ENCODE measurements at places on chromosomes 7 and 10.

DNA sequence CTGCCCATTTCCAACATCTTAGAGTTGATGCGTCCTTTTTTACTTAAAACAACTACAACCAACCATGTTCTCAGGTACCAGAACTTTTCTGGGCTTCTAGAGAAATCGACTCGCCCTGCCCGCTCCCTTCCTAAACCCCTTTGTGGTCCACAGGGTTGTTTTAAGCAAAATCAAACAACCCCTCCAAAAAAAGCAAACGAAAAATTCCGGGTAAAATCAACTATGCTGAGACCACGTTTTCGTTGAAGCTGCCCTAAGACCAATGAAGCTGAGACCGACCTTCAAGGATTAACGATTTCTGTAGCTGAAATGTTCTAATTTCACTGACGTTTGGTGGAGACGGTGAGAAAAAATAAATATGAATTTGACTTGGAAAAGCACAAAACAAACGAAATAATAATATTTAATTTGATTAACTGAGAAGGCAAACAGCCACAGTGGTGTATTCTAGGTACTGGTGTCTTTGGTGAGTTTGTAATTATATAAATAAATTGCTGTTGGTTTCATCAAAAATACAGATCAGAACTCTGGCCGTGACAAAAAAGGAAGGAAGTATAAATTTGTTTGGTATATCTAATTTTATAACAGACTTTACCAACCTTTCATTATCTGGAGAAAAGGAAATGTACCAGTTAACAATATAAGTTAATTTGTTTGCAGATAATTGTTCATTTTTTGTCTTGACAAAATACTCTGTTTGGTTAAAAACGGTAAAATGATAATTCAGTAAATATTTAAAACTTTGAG, 4.7 kb upstream of the IGF2BP3 start:
- DNase-seq, result no peak

DNA sequence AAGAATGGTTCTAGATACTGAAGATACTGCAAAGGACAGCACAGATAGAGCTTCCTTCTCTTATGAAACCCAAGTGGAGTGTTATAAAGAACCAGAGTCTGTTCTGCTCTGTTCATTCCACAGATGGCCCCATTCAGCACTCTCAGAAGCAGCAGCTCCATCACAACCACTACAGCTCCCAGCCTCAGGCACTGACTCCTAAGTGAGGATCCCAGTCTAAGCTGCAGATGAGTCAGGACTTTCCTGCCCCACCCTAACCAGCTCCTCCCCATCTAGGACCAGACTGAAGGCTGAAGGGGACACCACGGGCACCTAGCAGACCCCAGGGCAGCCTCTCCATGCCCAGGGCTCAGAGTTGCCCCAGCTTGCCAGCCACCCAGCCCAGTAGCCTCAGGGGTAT, 379.8 kb downstream of the GRID1 start:
- no peak for DNase-seq

DNA sequence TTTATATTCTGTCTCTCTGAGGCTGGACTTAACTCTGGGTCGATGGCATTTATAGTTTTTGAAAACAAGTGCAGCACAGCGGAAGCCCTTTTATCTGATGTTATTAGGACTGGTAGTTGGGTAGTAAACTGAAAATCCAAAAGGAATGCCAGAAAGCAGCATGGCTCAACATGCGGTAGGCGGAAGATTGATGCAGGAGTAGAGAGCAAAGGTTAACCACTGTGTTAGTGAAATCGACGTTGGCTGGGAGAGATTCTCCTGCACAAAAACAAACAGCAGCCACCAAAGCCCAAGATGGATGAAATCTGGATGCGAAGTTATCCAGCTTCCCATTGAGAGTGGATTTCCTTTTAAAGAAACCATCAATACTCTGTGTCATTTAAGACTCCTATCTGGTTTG, 54.5 kb upstream of the EMX2 start:
- no peak for DNase-seq

- no peak for DNase-seq
These were observed 105.1 kb upstream of the ANLN start for GRCh38 chr7:36284456-36285090.

DNA sequence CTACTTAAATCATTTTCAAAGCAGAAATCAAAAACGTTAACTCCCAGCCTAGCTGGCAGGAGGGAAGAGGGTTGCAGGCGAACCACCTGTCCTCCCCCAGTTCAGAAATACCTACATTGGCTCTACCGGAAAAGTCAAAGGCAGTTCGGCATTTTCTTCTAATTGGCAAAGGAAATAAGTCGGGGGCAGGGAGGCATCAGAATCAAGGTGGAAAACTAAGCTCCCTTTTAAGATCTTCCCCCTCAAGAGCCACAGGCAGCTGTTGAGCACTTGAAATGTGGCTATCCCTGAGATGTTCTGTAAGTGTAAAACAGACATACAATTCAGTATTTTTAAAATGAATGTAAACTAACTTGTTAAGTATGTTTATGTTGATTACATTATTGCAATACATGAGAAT, 957 bp upstream of the ELMO1 start:
- no peak for DNase-seq

- DNase-seq, result peak; percentile 51
These were observed at the start of gene CARD11 for GRCh38 chr7:3043544-3044371. TSS of gene CARD11 (minus strand) at chr7:3043867. CDS start at chr7:2958506, 85,361 bp downstream.

GRCh38 chr10:88979153-88979562, 11.4 kb upstream of the FAS start:
- DNase-seq, result no peak

DNA sequence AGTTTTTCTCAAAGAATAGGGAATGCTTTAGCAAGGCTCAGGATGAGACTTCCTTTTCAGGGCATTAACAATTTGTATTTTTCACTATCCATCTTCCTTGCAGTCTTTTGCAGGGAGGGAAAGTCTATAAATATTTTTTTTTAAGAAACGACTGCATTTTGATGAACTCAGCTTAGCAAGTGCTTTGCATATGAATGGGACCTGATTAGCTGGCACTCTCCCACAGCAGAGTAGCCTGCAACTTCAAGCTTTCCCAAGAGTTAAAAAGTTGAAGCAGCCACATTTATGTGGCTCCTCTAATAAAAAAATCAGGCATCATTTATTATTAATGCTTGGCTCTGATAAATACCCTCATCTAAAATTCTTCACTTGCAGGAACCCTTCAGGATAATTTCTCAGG, 134.0 kb downstream of the GRID1 start:
- DNase-seq, result no peak

DNA sequence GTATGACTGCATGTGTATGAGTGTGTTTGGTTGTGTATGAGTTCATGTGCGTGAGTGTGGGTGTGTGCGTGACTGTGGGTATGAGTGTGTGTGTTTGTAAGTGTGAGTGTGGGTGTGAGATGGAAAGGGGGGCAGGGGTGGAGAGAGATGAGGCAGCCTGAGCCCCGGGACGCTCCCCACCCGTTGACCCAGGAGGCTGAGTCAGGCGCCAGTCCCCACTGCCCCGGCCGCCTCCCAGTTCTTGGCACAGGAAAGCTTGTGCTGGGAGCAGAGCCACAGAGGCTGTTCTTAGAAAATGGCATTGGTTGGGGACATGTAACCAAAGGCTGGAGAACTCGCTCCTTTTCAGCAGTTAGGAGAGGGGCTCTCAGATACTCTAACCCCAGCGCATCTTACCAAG, 27.8 kb upstream of the NUB1 start:
- DNase-seq, result no peak

GRCh38 chr7:40276061-40276460, 141.3 kb downstream of the SUGCT start:
- no peak for DNase-seq

GRCh38 chr10:62761115-62761514, 43.4 kb upstream of the ADO start:
- no peak for DNase-seq

GRCh38 chr10:50326757-50327701, 75.7 kb upstream of the ASAH2 start:
- no peak for DNase-seq

GRCh38 chr10:75399461-75400162, 2.0 kb downstream of the ZNF503 start:
- DNase-seq, result peak; percentile 24

- DNase-seq, result no peak
These were observed 334.0 kb upstream of the LRRTM3 start for GRCh38 chr10:66591865-66592264.

DNA sequence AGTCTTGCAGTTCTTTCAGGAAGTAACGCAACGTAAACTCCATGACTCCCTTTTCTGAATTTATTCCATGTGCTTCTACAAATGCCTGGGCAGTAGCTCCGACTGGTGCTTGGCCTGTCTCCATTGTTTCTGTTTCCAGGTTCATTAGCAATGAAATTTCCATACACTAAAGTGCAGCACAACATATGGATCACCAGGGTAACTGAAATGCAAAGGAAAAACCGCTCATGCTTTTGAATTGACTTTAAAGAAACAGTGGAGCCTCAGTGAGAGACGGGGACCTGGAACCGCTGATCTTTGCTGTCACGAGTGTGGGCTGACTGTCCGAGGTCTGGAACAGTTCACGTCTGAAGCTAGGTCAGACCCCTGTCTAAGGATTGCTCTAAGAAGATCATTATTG, 126.5 kb upstream of the IGFBP3 start:
- no peak for DNase-seq

GRCh38 chr10:33721509-33721908, 387.0 kb upstream of the NRP1 start:
- DNase-seq, result no peak

- no peak for DNase-seq
These were observed 41.6 kb upstream of the SDHAF3 start for GRCh38 chr7:97075928-97076327.

DNA sequence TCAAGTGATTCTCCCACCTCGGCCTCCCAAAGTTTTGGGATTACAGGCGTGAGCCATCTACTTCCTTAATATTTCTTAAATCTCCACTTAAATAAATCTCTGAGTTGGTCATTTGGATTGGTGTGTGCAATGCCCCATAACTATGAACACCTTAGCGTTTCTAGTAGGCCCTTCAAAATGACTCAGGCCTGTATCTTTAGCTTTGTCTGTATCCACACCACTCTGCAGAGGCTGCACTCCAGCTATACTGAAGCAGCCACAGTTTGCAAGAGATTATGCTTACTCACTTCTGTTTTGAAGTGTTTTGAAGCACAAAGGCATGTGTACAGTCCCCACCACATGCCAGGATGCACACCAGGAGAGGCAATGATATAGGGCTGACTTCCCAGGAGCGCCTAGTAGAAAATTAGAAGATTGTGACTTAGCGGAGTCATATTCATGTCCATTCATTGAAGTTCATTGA, 2.4 kb upstream of the ST7 start:
- no peak for DNase-seq

DNA sequence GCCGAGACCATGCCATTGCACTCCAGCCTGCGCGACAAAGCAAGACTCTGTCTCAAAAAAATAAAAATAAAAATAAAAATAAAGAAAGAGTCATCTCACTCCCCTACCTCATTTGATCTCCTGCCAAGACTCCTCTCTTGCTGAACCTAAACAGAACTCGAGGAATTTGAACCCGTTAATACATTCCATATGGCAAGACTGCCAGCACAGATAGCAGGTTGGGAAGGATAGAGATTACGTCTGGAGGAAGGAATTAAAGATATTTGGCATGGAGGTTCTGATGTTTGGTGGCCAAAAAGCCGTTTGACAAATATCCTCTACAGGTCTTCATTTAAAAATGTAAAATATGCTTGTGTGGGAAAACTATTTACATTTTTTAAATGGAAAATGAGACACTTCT, 549.6 kb downstream of the HTR7 start:
- no peak for DNase-seq

DNA sequence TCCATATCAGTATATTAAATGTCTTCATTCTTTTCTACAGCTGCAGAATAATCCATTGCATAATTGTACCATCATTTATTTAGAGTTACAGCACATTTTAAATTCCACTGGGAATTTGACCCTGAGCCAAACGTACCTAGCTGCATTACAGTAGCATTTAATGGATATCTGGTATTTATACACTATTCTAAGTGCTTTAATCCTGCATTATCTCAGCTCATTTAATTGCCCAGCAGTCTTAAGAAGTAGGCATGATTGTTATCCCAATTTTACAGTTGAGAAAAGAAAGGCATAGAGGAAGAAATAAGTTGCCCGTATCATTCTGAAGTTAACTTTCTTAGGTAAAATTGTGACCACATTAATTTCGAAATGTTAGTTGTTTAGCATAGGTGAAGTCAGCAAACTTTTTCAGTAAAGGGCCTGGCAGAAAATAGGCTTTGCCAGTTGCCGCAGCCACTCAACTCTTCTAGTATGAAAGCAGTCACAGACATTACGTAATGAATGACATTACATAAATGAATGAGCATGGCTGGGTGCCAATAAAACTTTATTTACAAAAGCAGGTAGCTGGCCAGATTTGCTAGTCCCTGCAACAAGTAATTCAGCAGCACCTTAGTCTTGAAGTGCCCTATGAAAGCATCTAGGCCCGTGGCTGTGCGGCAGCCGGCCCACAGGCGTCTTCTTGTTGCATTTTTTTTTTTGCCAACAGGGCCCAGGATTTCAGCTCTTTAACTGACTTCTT, 30.0 kb downstream of the GUSB start:
- DNase-seq, result no peak

- no peak for DNase-seq
These were observed 7.0 kb downstream of the PKD1L1 start for GRCh38 chr7:47941136-47941844.

Measured in T-helper 2 cell treated with Interferon-gamma antibody and Interleukin-4, amounts not matched to agents 5 μg/mL and 100 μg/mL, for 36 hours (primary cell).